Activated CD4-positive, alpha-beta T cell treated with anti-CD3 and anti-CD28 coated beads, Interleukin-10, Interleukin-2, amounts not matched to agents 100 ng/mL and 50 ng/mL, durations not matched to agents 16 hours and 8 hours (primary cell): ENCODE measurements at places on chromosomes 16 and 17.
A peak's percentile ranks its signal among the peaks of the same experiment; 100 is the strongest.

DNA sequence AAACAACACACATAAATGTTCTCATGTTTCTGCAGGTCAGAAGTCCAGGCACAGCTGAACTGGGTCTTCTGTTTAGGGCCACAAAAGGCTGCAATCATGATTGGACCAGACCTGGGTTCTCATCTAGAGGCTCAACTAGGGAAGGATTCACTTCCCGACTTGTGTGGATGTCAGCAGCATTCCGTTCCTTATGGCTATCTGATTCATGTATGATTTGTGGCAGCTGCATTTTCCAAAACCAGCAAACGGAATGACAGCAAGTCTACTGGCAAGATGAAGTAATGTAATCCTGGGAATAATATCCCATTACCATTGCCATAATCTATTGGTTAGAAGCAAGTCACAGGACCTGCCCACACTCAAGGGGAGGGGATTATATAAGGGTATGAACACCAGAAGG lies 22.1 kb downstream of the CEP112 start:
- DNase-seq: no peak

- no peak for DNase-seq
Measured at GRCh38 chr17:44387804-44388203, 1.6 kb downstream of the ITGA2B start.

DNA sequence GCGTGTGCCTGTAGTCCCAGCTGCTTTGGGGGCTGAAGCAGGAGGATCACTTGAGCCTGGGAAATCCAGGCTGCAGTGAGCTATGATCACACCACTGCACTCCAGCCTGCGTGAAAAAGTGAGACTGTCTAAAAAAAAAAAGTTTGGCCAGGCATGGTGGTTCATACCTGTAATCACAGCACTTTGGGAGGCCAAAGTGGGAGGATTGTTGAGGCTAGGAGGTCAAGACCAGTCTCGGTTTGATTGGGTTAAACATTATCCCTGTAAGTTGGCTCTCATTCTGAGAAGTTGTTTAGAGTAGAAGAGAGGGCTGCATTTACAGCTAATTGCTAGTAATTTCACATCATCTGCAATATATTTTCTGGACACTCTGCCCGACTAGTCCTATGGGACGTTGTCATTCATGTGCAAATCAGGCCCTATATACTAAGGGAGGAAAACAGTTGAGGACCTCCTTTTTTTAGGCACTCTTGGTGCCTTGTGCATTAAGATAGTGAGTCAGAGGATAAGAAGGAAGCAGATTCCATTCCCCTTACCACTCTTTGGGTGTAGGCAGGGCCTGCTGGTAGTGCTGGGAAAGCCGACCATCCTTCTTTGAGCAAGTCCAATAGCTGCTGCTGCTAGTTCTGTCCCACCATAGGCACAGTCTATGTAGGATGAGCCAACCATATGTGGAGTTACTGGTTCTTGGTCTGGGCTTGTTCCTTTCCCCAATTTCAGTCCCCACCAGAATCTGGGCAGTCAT lies 18.7 kb downstream of the HMOX2 start:
- no peak for DNase-seq

DNA sequence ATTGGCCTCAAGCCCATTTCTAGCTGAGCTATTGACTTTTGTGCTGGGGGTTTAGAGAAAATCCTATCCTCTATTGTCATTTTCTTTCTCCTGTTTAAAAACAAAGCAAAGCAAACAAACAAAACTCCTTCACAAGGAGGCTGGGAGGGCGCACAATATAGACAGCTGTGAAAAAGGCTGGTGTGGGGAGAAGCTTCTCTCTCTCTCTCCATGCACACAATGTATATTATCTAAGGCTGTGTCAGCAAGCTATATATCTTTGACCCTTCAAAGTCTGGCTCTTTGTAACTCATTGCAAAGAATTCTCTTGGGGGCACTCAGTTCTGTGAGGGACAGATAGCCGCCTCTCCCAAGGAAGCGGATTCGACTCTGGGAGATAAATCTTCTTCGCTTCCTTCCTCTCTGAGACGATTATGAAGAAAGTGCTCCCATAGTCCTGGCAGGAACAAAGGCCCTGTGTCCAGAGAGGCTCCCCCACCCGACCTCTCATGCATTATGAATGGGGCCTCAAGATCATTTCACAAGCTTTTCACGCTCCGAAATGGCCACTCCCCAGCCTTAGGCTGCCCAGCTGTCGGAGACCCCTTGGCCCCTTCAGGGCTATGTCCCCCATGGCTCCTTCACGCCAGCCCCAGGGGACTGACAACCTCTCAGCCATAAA lies 33.2 kb upstream of the MEAK7 start:
- no peak for DNase-seq

DNA sequence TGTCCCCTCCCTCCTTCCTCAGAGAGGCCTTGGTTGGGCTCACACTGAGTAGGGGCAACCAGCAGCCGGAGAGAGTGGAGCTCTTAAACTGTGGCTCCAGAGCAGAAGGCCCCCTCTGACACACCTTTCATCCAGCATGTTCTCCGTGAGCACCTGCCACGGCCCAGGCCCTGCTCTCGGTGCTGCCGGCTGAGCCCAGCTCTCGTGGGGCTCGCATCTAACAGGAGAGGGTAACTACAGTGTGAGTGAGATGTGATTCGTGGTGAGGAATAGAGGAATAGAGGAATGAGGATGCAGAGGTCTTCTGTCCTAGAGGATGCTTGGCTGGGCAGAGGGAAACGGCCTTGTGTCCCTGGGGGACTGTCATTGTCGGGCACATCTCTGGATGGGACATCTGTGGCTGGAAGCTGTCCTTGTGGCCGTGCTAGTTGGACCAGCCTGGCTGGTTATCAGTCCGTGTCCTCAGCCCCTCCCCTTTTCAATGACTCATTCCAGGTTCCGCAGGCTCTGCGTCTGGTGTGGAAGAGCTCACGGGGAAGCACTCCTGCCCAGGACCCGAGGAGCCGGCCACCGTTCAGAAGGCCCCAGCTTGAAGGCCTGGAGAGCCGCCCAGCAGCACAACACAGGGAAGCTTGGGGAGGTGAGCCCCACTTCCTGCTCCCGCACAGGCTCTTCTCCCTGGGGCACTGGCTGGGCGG lies 11.9 kb upstream of the DNASE1 start:
- DNase-seq: no peak

DNA sequence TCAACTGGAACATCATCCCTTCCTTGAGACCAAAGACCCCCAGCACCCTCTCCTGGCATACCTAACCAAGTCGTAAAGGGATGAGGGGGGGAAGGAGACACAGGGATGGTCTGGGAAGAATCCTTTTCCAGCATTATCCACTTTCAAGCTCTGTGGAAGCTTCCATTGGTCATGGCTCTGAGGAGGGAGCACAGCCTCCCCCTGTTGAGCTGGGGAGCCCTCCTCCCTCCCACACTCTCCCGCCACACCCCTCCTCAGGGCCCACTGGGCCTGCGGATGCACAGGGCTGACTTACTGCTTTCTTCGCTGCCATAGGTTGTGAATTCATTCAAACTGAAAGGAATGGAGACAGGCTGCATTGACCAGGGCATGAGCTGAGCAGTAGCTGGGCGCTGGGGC lies 12.4 kb downstream of the CSF3 start:
- no peak for DNase-seq

DNA sequence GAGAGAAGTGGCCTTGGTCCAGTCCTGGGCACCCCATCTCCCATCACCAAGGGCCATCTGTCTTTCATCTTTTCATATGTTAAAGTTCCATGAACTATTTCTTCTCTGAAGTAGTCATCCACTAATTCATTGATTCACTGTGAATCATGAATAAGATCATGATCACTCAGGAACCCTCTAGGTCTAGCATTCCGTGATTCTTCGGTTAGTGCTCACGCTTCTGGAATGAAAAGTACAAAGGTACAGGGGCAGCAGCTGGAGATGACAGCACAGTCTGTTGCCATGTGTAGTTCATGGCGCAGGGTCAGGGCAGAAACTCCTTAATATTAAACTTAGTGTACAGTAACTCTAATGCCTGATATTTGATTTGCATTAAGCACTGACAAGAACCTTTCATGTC lies 127.1 kb downstream of the CDH13 start:
- DNase-seq: no peak

GRCh38 chr16:30535106-30535776 lies 583 bp upstream of the ZNF747 start:
- DNase-seq: peak; percentile 51

DNA sequence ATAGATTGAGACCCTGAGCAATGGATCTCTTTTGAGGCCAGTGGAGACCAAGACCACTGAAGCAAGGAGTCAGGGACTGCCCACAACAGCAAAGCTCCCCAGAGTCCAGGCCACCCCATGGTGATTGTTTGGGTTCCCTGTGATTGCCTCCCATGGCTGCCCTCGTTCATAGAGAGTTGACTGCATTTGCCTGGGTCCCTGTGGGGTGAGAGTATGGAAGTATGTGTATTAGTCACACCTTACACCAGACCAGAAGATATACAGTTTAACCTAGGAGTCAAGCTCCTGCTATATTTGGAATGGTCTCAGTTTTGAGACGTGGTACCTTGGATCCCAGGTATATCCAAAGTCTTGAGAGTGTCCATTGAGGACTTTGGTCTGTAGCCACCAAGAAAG lies 20.2 kb downstream of the HLF start:
- no peak for DNase-seq

- DNase-seq: no peak
Measured at GRCh38 chr16:8957063-8957397, 6.7 kb downstream of the USP7 start.

DNA sequence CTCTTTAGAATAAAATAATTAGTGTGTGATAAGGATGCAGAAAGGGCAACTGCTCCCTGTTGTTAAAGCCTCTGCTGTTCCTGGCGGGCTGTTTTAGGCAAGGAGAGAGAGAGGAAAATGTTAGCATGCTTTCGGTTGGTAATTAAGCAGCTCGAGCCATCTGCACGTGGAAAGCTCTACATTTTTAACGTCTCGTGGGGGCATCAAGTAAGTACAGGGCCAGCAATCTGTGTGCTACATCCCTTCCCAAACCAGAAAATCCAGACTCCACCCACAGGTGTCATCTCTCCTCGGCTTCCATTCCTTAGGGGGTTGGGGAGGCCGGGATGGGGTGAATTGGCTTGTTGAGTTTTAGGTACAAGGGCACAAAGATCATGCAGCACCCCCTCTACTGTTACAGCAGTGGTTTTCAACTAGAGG lies 62.4 kb upstream of the MARCHF10 start:
- DNase-seq: no peak

- DNase-seq: peak; percentile 40
Measured at GRCh38 chr17:35345926-35346771, 27.3 kb downstream of the SLFN11 start.

DNA sequence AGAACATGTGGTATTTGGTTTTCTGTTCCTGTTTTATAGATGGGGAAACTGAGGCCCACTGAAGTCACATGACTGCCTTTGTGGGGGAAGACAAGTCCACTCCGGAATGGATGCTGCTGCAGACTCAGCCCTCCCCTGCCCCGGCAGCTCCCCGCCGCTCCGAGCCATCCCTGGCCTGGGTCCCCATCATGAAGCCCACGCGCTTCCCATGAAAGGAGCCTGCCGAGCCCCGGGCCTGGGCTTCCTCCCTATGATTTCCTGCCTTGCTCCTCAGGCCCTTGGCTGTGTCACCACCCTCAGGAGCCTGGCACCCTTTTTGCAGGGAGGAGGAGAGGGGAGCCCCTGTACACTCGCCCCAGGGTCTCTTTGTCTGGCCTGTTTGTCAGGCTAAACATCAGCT lies 125.3 kb upstream of the FOXF1 start:
- DNase-seq: no peak

- no peak for DNase-seq
Measured at GRCh38 chr17:10036511-10037061, 131.5 kb upstream of the RCVRN start.

GRCh38 chr16:57629516-57630406 lies 1.3 kb downstream of the ADGRG1 start:
- no peak for DNase-seq

GRCh38 chr17:1110862-1111598 lies 68.8 kb downstream of the ABR start:
- DNase-seq: no peak

DNA sequence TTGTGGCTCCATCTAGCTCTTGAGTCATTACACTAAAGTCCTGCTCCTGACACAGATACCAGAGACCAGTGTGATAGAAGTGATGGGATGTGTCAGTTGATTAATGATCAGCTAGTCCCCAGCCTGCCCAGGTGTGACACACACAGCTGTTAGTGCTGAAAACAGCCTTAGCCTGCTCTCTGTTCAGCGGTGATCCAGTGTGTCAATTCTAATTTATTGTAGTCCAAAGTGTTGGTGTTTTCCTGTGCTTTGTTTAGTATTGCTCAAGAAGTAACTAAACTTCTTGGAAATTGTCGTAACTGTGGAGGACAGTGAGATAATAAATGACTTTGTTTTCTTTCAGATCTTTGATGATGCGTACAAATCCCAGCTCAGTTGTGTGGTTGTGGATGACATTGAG lies 92.3 kb downstream of the WNT3 start:
- DNase-seq: no peak

- DNase-seq: no peak
Measured at GRCh38 chr16:57618296-57619132, 9.9 kb upstream of the ADGRG1 start.

DNA sequence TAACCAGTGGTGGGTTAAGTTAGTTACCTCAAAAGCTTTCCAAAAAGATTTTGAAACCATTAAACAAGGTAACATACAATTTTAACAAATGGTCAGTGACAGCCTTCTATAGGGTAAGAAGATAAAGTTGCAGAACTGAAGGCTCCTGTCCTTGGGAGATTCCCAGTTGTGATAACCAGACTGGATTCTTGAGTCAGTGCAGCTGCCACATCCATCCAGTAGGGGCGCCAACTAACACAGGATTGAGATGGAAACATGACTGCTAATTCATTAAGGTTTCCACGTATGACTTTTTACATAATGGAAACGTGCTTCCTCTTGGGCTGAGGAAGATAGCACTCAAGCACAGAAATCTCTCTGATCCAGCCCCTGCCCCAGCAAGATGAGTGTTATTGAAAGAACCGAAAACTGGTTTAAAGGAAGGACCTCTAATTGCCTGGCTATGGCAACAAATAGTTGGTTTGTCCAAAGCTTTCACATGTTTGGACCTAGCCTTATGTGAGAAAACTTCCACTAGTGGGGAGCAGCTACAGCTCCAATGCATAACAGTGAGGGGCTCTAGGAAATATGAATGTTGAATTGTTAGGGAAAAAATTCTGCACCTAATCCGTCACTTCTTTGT lies 269.8 kb upstream of the MYOCD start:
- peak; percentile 3 for DNase-seq

GRCh38 chr16:57606147-57606846 lies 22.1 kb upstream of the ADGRG1 start:
- no peak for DNase-seq

- DNase-seq: no peak
Measured at GRCh38 chr17:58047376-58048150, 35.7 kb upstream of the DYNLL2 start.

- DNase-seq: no peak
Measured at GRCh38 chr16:66853261-66854139, 9.3 kb downstream of the CA7 start.

- no peak for DNase-seq
Measured at GRCh38 chr17:10018461-10018891, 113.4 kb upstream of the RCVRN start.

DNA sequence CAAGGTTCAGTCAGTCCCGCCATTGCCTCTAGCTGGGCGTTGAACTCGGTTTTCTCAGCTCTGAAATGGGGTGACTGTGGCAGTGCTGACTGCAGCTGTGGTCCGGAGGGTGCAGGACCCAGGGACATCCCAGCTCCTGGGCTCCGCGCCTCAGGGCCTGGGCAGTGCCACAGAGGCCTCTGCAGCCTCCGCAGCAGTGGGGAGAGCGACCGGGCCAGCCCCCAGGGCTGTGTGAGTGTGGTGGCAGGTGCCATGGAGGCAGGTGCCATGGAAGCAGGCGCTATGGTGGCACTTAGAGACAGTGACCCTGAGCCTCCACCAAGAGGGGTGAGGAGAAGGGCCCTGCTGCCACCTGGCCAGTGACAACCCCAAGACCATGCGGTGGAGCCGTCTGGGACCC lies 30.9 kb downstream of the ZNF469 start:
- DNase-seq: no peak
